ENCODE measurements at places on chromosomes 5 and 9. TPM values are rescaled to one million over a fixed set of nuclear protein-coding genes. Genes with fewer than 3 reads are reported as not detected.

The ECSCR gene
- total RNA-seq, result 0.49 TPM

The SPINK5 gene
- total RNA-seq, result not detected

The NTRK2 gene
- not detected for total RNA-seq

The SPAG8 gene
- total RNA-seq, result 1.0 TPM

The PCDHGB7 gene
- total RNA-seq, result not detected

The IGFBPL1 gene
- not detected for total RNA-seq

The SLC27A6 gene
- total RNA-seq, result not detected
